PC-9 (cell line): ENCODE measurements at places on chromosomes 11 and 22.

GRCh38 chr22:44906999-44907644 lies 102.7 kb downstream of the PHF21B start:
- no peak for DNase-seq

DNA sequence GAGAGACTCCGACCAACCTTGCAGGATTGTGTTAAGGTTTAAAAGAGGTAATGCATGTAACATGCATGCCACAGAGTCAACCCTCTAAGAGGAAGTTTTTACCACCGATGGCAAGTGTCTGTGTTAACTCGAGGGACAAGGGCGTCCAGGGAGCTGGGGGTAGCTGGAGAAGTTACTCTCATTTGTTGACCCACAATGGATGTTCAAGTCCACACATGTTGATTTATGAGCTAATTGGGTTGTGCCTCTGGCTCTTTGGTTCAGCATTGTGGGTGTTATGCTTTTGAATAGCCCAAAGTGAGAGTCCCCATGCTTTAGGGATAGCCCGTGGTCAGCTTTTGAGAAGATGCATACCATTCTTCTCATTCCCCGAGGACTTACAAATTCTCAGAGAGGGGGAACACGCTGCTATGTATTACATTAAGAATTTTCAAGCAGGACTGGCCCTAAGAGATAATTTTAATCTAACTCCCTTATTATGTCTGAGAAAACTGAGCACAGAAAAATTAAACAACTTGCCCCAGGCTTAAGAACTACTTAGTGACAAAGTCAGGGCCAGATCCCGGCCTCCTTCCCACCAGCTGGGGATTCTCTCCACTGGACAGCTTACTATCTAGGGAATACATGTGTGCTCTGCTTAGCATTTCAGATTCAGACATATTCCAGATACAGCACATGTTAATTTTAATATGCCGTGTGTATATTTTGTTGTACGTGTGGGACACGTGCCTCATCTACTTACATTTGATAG lies 5.2 kb upstream of the PLET1 start:
- no peak for DNase-seq

GRCh38 chr11:3865388-3866193 lies 10.1 kb downstream of the STIM1 start:
- DNase-seq: peak; percentile 19

- DNase-seq: no peak
These were observed 1.5 kb downstream of the GLB1L2 start for GRCh38 chr11:134333312-134333711.

DNA sequence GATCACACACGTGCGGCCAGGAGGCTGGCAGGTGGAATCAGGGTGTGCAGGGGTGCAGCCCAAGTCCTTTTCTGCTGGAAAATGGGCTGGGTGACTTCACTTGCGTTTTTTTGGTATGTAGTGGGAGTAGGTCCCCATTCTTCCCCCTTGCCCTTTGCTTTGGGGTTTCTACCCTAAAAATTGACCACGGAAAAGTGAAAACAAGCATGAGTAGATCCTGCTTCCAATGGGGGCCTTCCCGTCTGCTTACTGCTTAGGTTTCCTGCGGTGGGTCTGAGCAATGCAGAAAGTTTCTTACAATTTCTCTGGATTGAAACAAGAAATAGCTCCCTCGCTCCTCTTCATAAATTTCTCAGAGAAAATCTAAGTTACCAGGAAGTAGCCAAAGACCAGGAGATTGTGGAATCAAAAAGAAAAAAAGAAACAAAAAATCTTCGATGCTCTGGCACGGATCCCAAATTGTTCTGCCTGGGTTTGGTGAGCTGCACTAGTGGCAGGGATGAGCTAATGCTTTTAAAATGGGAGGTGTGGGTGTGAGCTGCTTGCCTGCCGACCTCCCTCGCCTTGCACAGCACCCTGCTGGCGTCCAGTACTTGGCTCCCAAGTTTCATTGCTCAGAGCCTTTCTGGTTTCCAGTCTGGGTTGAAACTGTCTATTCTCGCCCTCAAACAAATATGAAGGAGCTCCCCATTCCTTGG lies 2.4 kb downstream of the TIMP3 start:
- no peak for DNase-seq

- no peak for DNase-seq
These were observed 11.2 kb upstream of the SYT8 start for GRCh38 chr11:1823376-1824220.

GRCh38 chr22:27918341-27919221 lies 475 bp downstream of the PITPNB start:
- DNase-seq: peak; percentile 64

DNA sequence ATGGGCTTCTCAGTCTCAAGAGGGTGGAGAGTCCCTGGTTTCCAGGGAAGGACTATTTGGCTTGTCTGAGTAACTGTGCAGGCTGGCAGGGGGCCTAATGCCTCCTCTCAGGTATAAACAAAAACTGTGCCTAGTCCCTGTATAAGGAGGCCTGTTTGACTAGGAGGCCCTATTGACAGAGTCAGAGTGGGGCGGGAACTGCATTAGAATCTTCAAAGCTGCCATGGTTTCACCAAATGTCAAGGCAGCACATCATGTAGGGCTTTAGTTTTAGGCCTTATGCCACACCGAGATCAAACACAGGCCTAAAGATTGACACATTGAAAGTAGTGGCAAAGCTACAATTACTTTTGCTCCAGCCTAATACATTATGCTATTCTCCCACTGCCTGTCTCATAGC lies 611.5 kb upstream of the B3GAT1 start:
- DNase-seq: no peak

- DNase-seq: no peak
These were observed 125.3 kb downstream of the DBX1 start for GRCh38 chr11:20034941-20035340.

DNA sequence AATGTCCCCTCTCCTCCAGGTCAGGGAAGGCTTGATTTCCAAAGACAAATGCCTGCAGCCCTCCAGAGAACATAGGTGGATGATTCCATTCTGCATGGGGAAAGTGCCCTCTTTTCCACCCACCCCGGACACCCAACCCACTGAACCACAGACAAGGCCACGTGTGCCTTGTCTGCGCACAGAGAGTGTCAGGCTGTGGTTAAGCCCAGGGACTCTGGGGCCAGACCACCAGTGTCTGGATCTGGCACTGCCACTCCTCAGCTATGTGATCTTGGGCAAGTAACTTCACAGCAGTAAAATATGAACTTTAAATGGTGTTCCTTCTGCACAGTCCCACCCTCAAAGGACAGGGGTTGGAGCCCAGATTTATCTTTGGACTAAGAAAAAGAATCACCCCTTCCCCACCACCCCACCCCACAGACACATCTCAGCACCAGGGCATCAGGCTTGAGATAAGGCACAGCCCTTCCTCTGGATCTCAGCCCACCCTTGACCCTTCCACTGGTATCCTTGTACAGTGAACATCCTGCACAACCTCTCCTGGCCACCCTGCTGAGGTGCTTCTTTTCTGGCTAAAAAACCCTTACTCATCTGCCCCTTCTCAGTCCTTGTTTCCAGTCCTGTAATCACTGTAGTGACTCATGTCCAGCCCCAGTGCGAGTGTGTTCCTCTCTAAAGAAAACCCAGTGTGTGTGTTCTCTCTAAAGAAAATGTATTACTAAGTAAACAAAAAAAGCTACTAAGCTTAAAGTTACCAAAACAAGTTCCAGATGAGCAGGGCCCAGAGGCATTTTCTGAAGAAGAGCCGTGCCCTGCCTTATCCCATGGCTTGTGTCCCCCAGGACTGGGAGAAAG lies 1.9 kb upstream of the PTGDR2 start:
- no peak for DNase-seq

DNA sequence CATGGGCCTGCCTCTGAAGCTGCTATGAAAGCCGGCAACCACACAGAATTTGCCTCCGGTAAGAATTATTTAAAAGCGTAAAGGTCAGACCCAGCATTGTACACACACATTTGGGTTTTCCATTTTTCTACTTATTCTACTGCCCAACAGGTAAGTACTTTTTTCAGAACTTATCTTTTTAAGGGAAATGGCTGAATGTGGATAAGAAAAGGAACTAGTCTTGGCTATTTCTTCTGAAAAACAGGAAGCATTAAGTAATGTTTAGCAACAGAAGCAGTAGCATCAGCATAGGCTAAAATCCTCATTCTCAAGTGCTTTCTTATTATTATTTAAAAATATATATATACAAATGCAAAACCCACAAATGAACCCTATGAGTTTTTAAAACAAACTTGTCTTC lies 103.1 kb downstream of the MPPED2 start:
- DNase-seq: no peak

GRCh38 chr11:33802194-33802950 lies 28.1 kb upstream of the FBXO3 start:
- DNase-seq: peak; percentile 53

DNA sequence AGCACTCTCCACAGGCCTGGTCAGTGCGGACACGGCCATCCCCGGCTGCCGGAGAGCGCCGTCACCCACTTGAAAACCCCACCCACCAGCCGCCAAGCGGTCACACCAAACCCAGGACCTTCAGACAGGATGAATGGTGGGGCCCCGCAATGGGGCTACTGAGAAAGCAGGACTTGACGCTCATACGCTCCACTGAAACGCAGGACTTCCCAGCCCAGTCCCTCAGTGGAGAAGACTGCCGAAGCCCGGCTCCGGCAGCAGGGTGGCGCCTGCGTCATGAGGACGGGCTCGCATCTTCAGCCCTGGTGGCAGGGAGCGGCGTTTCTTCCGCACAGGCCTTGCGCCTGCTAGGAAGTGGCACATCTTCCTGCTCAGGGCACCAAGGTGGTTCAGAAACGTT lies 15.3 kb upstream of the PHLDA2 start:
- DNase-seq: no peak

DNA sequence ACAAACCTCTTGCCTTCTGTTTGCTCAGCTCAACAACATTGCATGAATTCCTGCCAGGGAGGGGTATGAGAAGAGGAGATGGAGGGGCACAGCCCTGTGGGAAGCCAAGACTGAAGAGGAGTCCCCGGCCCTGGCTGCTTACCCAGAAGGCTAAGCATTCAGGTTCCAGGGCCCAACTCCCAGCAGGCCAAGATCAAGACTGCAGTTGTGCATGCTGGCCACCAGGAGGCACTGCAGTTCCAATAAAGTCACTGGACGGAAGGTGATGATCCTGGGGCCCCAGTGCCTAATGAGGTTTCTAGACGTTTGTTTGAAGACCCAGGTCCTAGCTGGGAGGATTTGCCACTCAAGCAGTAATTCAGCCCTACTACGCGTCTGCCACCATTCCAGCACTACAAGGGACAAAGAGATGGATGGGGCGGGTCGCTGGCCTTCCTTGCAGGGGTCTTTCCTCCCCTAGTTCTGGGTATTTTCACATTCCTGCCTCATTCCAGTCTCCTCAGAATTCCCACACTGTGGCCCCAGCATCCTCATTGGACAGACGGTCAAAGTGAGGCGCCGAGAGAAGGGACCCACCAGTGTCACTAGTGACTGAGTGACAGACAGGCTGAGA lies 23.6 kb downstream of the ALX4 start:
- DNase-seq: peak; percentile 44

- DNase-seq: no peak
These were observed 30.3 kb downstream of the RIC3 start for GRCh38 chr11:8138526-8138925.

- no peak for DNase-seq
These were observed 45.0 kb downstream of the SMCO4 start for GRCh38 chr11:93498161-93498560.

DNA sequence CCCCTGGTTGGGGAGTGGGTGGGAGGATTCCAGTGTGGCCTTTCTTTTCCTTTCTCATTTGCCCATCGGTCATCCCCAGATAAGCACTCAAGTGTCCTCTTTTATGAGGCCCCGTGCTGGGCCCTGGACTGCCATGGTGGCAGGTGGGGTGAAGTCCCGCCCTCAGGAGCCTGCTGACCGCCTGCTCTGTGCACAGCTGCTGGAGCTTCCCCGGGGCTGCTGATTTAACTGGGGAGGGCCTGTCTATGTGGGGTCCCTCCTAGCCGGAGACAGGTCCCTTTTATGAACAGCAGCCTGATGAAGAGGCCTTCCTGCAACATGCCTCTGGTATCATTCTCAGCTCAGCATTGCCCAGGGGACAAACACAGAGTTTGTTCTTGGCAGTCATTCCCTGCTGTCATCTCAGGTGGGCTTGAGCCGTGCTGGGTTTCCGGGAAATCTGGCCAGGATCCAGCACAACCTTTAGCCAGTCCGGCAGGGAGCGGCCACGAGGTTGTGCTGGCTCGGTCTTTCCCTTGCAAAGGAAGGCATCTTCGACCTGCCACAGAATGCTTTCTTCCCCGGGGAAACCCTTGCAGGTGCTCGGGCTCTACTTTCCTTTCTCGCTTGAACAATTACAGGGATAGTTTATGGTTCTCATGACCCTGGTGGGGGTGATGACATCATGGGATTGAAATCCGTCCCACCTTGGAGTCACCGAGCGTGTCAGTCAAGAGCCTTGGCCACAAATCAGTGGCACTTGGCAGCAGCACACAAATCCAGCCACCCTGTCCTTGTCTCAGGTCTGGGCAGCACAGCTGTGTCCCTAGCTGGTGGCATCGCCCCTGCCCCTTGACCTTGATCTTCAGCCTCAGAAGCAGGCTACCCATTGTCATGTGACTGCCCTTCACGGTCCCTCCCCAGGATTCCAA lies 20.1 kb downstream of the ST14 start:
- no peak for DNase-seq

- no peak for DNase-seq
These were observed 196.5 kb upstream of the UBASH3B start for GRCh38 chr11:122459064-122459463.

- DNase-seq: no peak
These were observed 22.3 kb downstream of the RTN4R start for GRCh38 chr22:20245577-20246367.

GRCh38 chr11:7593481-7593880 lies 79.7 kb downstream of the PPFIBP2 start:
- no peak for DNase-seq

GRCh38 chr11:88164320-88164719 lies 10.9 kb downstream of the RAB38 start:
- DNase-seq: no peak

DNA sequence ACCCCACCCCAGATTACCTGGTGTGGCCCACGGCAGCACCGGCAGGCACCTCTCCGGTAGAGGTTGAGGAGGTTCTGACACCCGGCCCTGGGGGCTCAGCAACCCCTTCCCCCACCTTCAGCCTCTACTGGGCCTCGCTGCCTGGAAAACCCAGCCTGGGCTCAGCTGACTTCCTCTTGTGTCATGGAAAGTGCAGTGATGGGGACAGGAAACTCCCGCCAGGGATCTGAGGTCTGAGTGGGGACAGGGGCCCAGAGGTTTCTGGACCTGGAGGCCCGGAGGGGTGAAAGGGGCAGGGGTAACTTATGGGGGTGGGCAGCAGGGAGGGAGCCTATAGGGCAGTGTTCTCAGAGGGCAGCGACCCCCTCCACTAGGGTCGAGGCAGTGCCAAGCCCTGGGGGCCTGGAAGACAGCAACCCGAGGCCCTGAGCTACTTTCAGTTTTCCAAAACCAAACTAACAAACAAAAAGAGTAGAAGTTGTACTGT lies 10.0 kb upstream of the CD5 start:
- no peak for DNase-seq

DNA sequence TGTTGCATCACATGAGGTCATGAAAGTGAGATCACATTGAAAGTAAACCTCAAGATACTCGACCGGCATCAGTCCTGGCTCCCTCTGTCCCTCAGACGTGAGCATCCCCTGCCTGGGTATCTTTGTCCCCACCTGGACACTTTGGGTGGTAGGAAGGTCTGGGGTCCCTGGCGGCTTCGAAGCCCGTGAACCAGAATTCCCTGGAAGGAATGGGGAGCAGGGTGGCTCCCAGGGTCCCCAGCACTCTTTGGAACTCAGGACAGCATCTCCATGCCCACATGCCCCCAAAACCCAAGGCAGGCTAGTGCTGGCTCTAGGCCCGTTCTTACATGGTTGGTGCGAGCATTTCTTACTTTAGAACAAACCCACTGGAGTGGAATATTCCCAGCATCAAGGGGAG lies 7.5 kb downstream of the DERL3 start:
- no peak for DNase-seq

- DNase-seq: no peak
These were observed 77.2 kb upstream of the AKIP1 start for GRCh38 chr11:8833568-8834315.
